ENCODE measurements at places on chromosomes 4 and X.
A peak's percentile ranks its signal among the peaks of the same experiment; 100 is the strongest.

- DNase-seq, result no peak
These were observed 28.3 kb upstream of the GUCY1A1 start for GRCh38 chr4:155638195-155638965.

- no peak for DNase-seq
These were observed 384.3 kb upstream of the ACTRT1 start for GRCh38 chrX:128436397-128437103.

GRCh38 chr4:140943486-140944198 is 187.5 kb upstream of the TBC1D9 start:
- DNase-seq, result no peak

DNA sequence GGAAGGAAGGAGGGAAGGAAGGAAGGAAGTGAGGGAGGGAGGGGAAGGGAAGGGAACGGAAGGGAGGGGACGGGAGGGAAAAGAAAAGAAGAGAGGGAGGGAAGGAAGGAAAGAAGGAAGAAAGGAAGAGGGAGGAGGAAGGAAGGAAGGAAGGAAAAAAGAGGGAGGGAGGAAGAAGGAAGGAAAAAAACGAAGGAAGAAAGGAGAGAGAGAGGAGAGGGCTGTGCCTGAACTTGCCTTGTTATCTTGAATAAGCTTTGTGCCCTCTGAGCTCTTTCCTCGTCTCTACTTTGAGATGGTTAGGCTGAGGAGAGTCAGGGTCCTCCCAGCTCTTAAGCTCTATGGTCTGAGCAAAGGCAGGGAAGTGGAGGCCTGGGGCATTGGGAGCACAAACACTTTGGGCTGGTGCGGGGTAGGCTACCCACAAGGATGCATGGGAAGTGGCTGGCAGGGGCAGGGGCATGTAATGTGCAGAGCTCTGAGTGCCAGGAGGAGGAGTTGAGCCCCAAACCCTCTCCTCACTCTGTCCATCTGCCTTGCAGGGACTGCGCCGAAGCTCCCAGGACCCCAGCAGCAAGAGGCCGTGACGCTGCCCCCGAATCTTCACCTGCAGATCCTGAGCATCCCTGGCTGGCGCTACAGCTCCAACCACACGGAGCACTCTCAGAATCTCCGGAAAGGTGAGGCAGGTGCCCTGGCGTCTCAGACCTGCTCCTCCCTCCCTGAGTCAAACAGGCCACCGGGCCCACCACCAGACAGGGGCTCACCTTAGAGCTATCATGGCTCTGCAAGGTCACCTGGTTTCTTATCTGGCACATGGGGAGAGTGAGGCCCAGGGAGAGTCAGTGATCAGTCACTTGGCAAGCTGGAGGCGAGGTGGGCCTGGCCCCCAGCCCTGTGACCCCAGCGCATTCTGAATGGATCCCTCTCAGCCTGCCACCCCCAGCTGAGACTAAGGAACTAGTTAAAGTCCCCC is 26.5 kb upstream of the MRFAP1 start:
- DNase-seq, result no peak

- no peak for DNase-seq
These were observed 230.2 kb upstream of the JADE1 start for GRCh38 chr4:128579154-128579853.

GRCh38 chr4:147312376-147313046 is 168.4 kb upstream of the EDNRA start:
- DNase-seq, result no peak

- DNase-seq, result no peak
These were observed 5.2 kb downstream of the KLF3 start for GRCh38 chr4:38669208-38669607.

- no peak for DNase-seq
These were observed 33.4 kb downstream of the SEPTIN11 start for GRCh38 chr4:76982638-76983584.

DNA sequence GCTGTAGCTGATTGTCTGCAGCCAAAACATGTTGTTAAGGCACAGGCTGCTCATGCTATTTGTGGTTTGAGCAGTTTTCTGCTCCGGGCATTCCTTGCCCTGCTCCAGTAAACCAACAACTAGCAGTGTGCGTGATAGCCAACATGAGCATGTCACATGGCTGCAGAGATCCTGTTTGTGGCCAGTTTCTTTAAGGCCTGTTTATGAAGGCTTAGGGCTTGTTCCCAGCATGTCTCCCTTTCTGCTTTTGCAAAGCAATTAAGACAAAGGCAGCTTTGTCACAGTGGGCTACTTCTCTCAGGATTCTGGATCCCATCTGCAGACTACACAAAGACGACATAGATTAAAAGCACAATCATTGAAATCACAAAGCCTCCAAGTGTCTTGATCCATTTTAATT is 160.5 kb downstream of the ZNF518B start:
- peak; percentile 19 for DNase-seq

DNA sequence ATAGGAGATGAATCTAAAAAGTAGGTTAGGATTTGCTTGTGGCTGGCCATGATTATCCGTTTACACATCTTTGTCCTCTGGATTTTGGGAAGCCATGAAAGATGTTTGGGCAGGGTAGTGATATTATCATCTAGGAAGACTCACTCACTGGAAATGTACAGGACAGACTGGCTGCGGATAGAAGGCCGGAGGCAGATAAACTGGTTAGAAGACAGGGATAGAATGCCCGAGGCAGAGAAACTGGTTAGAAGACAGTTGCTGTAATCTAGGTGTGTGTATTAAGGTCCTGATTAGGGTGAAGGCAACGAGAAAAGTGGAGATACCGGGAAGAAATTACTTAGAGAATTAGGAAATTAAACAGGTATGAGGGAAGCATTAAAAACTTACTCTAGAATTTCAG is 68.8 kb downstream of the SPRY1 start:
- no peak for DNase-seq

- no peak for DNase-seq
These were observed 191.1 kb downstream of the RAPGEF2 start for GRCh38 chr4:159293811-159294515.

- no peak for DNase-seq
These were observed 14.4 kb upstream of the CENPU start for GRCh38 chr4:184748251-184748652.

- DNase-seq, result no peak
These were observed 5.2 kb downstream of the TSPYL2 start for GRCh38 chrX:53087388-53087831.

DNA sequence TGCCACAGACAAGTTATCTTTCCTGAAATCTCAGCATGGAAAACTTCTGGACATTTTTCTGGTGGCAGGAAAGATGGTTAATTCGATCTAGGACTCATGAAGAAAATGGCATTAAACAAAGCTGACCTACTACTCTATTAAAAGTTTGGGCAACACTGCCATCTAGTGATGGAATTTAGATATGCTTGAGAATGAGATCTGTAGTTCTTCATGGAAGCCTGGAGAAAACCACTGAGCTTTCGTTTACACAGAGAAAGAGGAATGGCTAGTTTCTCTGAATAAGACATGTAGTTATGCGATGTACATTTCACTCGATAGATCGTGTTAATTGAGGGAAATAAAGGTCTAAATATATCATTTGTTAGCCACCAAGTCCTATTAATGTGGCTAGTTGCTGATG is 51.7 kb upstream of the CHRDL1 start:
- DNase-seq, result no peak

DNA sequence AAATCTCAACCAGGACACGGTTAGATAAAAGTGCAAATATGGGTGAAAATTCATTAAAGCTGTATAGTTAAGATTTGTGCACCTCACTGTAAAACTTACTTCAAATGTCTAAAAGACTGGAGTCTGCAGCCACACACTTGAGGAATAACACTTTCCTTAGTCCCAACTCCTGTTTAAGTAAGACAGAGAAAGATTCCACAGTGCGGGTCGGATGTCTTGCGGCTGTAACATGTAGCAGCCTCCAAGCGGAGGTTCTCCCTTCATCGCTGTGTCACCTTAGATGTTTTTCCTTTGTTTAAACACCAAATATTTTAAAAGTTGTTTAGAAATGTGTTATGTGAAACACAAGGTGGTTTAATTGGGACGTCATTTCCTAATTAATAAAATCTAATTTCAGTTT is 905 bp upstream of the MAEA start:
- DNase-seq, result no peak

DNA sequence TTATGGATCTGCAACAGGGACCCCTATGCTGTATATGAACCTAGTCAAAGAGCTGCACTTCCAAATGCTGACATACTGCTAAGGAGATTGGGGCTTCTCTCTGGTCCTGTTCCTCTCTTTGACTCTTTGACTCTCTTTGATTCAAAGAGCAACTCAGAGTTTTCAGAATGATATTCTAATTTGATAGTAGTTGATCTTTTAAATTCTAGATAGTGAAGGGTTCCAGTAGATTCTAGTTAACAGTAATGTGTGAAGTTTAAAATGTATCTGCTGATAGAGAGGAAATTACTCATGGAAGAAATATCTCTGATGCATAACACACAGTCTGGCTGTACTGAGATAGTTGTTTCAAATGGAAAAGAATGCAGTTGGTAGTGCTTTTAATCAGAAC is 239.1 kb downstream of the RASL11B start:
- DNase-seq, result no peak

- no peak for DNase-seq
These were observed 147.6 kb upstream of the EOLA2 start for GRCh38 chrX:150085881-150086280.

DNA sequence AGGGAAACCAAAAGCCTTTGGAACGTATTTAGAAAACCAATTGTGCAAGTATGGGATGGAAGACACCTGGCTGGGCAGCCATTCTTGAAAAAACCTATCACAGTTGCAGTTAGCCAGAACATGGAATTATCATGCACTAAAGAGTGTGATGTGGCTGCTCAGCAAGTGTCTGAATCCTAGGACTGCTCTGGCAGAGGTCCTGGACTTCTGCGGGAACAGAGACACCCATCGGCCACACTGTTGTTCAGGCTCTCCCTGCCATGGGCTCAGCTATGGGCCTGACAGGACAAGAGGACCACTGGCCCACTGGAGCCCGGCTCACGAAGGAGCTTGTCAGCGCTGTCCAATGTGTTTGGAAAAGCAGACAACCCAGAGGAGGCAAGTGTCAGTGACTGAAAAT is 115.7 kb upstream of the GPC4 start:
- DNase-seq, result no peak

DNA sequence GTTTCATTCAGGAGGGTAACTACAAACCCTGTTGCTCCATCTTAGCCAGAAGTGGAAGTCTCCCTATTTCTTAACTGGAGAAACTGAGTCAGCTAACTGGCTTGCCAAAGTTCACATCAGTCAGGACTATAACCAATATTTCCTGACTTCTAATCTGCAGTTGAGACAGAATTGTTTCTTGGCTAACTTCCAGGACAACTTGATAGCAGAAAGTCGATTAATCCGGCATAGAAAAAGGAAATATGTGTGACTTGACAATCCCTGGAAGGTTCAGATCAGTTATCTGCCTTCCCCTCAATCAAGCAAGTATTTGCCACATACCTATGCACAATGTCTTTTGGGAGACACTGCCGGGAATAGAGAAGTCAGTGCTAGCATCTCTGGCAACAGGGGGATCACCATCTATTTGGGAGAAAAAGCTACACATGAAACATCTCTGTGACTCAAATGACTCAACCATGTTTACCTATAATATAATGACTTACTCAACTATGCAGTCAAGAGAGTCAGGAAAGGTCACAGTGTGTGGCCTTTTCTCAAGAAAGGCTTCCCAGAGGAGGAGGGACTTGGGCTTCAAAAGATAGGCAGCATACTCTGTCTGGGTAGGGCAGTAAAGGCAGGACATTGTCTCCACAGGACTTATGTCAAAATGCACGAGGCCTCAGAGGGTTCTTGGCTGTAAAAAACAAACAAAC is 12.4 kb upstream of the LONRF3 start:
- no peak for DNase-seq

Data from hypothalamus (tissue), 51 donors.